ENCODE measurements at places on chromosomes 4 and X.

- peak; percentile 82 for DNase-seq
Observed at GRCh38 chr4:162163892-162164759, at the start of gene FSTL5. FSTL5 (minus strand) TSS chr4:162164000; CDS start chr4:162111396, 52,604 bp downstream.

GRCh38 chr4:87632469-87632868, 17.6 kb upstream of the DMP1 start:
- peak; percentile 6 for DNase-seq

DNA sequence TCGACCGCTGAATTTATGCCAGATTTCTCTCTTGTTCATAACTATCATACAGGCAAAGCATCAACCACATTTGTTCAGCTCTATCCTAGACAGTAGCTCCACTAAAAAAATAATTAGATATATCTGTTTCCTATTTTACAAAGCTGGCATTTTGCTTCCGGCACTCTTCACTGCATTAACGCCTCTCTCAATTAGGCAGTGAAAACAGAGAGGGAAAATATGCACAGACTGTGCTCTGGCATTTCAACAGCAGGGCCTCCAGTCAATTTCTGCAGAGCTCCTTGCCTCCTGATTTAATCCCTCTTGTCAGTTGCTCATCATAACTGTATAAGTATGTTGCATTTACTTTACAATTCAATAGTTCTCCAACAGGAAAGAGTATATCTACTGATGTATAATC, 666.9 kb upstream of the INTU start:
- DNase-seq = no peak

DNA sequence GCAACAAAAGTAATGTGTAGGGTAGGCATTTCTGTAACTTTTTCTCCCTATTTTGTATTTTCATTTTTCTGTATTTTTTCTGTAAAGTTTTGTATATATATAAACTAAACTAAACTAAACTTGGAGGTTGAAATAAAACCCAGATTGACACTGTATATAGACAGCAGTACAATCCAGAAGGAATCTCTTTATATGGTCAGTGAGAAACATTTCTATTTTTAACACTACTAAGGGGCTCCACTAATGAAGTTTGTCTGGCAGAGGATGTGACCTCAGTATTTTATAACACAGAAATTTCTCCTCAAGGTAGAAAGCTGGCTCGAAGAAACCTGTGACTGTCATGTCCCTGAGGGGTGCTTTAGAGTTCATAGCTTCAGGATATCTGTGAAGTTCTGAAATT, 959.2 kb downstream of the ADGRL3 start:
- DNase-seq = no peak

DNA sequence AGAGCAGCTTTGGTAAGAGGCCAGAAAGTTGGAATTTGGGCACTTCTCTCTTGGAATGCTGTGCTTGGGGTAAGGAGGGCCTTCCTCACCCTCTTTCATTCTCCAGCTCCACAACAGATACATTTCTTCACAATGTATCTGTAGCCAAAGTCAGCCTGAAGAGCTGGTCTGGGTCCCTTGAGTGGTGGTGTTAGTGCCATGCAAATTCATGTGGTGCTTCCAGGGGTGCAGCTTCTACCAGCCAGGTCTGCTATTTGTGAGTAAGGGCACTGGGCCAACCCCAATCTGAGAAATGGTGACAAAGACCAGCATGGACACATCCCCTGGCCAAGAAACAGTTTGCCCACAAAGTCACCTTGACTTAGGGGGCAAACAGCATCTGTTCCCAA, 17.8 kb downstream of the AMER1 start:
- DNase-seq = no peak

GRCh38 chrX:68571610-68572311, 72.9 kb downstream of the YIPF6 start:
- DNase-seq = peak; percentile 82

DNA sequence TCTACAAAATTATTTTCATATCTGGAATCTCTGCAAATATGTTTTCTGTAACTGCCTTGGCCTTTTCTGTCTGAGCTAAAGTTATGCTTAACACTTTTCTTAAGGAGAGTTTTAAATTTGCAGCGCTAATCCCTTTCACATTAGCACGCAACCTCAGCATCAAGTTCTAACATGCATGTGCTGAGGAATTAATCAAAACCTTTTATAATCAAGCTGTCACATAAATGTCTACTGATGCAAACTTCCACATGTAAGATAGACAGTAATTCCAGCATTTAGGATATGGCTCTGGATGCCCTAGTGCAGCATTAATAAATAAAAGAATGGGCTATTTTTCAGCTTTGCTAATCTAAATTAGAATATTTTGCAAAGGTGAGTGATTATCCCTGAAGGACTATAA, 17.5 kb upstream of the NEIL3 start:
- DNase-seq = no peak

GRCh38 chrX:56397636-56398035, 165.5 kb downstream of the KLF8 start:
- no peak for DNase-seq

GRCh38 chrX:46298821-46299220, 246.4 kb downstream of the ZNF674 start:
- peak; percentile 12 for DNase-seq

- no peak for DNase-seq
Observed at GRCh38 chrX:153405426-153405825, 4.3 kb upstream of the PNMA6E start.

- DNase-seq = no peak
Observed at GRCh38 chr4:78061939-78062570, 4.9 kb downstream of the FRAS1 start.

- no peak for DNase-seq
Observed at GRCh38 chr4:88390128-88390527, 11.5 kb downstream of the HERC6 start.

DNA sequence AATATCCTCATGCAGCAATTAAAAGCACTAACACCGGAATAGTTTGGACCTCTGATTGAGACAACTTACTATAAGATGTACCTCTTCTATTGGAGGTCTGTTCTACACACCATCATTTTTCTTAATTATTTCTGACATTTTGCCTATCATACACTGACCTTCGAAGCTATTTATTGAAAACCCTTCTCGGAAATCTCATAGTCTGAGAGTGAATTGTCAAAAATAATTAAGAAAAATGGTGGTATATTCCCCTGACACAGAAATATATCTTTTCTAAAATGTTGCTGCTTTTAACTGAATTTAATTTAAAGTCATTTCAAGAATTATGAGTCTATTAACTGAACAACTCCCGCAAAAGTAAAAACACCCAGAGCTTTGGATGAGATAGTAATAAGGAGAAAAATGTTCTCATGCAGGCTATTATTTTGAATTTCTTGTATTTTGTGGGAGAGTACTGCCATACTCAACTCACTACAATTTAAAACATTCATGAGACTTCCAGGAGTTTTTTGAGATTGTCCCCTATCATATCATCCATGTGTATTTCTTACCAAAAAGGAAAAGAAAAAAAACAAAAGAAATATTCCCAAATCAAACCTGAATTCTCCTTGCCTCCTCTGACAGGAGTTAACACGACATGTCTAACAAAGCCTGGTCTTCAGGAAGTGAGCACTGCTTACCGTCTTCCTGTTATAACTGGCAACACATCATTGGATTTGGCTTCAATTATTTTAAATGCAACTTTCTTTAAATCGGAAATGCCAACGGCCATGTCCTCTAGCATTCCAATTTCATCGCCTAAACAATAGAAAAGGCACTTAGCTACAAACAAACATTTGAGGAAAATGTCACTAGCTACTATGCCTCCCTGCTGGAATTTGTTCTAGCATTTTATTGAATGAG, 485.3 kb downstream of the IL15 start:
- DNase-seq = no peak

DNA sequence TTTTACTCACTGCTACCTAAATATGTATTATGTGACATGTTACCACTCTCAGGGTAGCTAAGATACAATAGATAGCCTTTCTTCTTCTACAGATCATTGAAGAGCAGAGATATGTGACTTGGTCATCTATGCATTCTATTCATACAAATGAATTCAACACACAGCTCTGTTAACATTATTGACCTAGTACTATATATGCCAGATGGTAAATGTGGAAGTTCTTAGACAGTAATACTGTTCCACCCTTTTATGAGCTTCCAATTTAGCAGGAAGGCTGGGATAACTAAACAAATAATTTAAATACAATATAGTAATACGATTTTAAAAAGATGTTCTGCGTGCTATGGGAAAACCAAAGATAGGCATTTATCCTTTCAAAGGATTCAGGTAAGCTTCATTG, 76.0 kb downstream of the SYTL5 start:
- DNase-seq = no peak

DNA sequence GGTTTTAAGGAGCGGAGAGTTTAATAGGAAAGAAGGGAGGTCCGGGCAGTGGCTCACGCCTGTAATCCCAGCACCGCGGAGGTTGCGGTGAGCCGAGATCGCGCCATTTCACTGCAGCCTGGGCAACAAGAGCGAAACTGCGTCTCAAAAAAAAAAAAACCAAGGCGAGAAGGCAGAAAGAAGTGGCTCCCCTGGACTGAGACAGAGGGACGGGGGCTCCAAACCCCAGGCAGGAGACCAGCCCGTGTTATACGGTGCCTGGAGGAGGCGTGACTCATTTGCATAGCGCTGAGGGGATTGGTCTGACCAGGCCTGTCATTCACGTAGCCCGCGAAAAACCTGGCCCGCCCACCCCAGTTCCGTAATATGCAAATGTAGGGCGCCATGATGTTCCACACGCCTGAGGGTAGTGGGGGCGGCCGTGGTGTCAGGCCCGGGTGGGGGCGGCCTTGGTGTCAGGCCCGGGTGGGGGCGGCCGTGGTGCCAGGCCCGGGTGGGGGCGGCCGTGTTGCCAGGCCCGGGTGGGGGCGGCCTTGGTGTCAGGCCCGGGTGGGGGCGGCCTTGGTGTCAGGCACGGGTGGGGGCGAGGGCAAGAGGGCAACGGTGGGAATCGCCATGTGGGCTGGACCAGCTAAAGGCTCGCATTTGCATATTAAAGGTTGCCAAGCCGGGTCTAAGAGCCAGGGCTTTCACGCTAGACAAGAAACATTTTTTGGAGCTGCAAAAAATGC, 2.1 kb downstream of the PLCXD1 start:
- peak; percentile 92 for DNase-seq

DNA sequence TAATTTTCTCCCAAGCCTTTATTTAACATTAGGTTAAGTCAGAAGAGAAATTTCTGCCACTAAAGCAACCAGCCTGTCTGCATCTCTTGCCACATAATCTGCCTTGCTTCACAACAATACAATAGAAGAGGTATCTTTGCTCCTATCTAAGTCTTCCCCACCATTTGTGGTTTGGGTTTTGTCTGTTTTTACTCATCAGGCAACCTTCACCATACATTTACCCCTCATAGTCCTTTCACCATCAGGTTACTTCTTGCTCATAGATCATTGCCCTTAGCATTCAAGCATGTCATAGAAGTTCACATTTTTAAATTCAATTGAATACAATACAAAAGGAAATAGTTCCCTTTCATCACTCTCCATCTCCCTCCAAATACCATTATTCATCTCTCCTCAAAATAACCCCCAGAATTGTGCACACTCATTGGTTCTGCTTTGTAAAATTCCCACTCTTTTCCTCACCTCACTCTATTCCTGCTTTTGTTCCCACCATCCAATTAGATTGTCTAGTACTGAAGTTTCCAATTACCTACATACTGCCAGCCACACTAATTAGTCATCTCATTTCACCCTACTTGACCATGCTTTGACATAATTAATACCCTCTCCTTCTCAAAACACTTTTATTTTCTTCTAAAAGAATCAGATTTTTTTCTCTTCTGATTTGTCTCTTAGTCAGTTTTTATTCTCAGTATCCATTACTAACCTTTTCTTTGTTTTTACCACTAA, 1957.0 kb upstream of the AGA start:
- DNase-seq = no peak

DNA sequence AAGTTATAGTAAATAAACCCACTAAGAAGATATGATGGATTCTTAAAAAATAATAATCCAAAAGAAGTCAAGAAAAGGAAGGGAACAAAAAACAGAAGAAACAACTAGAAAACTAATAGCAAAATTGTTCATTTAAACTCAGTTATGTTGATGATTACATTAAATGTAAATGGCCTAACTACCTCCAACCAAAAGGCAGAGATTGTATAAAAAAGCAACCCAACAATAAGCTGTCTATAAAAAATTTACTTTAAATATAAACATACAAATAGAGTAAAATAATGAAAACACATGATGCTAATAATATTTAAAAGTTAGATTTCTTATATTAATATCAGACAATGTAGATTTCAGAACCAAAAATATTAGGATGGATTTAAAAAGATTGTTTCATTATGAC, 340.6 kb downstream of the CAMK2D start:
- DNase-seq = no peak

DNA sequence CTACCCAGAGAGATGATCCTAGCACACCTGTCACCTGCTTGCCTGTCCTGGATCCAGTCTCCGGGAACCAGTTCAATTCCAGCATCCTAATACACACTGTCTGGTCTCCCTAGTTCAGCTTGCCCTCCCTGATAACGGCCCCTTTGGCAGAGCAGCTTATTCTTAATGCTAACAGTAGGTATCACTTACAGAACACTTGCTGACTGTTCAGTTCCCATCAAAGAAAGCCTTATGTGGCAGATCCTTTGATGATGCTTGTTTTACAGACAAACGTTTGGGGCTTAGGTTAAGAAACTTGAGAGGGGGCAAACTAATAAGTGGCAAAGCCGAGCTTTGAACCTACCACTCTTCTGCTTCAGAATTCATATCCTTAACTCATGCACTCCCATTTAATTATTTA, 890 bp downstream of the RASSF6 start:
- DNase-seq = no peak

DNA sequence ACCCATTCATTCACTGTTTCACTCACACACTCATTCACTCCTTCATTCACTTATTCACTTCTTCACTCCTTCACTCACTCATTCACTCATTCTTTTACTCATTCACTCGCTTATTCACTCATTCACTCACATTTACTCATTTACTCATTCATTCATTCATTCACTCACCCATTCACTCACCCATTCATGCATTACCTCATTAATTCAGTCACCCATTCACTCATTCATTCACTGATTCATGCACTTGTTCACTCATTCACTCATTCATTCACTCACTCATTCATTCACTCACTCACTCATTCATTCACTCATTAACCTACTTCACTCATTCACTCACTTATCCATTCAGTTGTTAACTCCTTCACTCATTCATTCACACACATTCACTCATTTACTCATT, 70.8 kb downstream of the STK32B start:
- DNase-seq = no peak

GRCh38 chr4:90245837-90246236, 118.6 kb downstream of the CCSER1 start:
- DNase-seq = no peak

- no peak for DNase-seq
Observed at GRCh38 chrX:108456971-108457477, 17.4 kb downstream of the COL4A5 start.
